ENCODE measurements at places on chromosomes 3 and 15.

- no peak for DNase-seq
Observed at GRCh38 chr3:13557417-13557816, 8.5 kb downstream of the FBLN2 start.

DNA sequence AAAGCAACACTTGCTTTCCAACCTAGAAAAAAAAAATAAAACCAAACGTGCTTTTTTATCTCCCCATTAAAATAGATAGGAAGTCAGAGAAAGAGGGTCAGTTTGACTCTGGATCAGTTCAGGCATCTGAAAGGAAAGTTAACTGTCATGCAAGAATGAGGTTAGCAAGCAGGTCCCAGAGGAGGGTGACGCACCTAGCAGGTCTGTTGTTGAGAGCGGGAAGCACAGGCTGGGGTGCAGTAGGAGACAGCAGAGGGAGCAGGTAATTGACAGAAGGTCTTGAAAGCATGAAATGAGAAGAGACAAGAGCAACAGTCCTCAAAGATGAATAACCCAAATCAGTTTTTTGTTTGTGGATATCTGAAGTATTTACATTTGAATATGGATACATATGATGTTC, 82.5 kb downstream of the ANO10 start:
- DNase-seq: no peak

DNA sequence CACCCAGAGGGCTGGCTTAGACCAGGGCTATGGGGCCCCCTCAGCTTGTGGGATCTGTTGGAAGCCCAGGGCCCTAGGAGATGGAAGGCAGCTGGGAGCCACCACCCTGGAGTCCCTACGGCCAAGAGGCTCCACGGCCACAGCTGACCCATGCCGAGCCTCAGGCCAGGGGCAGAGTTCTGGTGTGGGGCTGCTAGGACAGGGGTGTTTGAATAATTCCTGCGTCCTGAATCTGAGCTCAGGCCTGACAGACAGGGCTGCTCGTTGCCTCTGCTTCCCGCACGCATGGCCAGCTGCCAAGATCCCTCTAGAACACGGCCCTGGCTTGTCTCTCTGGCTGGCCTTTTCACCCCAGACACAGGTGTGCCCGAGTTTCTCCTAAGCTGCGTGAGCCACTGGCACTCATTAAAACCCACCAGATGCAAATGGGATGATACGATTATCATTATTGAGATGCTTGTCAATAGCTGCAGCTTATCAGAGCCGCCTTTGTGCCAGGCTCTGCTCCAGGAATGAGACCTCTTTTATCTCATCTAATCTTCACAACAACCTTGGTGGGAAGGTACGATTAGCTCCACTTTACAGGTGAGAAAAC, 70.2 kb downstream of the EFCAB12 start:
- no peak for DNase-seq

- no peak for DNase-seq
Observed at GRCh38 chr3:4981294-4981664, 2.0 kb downstream of the BHLHE40 start.

DNA sequence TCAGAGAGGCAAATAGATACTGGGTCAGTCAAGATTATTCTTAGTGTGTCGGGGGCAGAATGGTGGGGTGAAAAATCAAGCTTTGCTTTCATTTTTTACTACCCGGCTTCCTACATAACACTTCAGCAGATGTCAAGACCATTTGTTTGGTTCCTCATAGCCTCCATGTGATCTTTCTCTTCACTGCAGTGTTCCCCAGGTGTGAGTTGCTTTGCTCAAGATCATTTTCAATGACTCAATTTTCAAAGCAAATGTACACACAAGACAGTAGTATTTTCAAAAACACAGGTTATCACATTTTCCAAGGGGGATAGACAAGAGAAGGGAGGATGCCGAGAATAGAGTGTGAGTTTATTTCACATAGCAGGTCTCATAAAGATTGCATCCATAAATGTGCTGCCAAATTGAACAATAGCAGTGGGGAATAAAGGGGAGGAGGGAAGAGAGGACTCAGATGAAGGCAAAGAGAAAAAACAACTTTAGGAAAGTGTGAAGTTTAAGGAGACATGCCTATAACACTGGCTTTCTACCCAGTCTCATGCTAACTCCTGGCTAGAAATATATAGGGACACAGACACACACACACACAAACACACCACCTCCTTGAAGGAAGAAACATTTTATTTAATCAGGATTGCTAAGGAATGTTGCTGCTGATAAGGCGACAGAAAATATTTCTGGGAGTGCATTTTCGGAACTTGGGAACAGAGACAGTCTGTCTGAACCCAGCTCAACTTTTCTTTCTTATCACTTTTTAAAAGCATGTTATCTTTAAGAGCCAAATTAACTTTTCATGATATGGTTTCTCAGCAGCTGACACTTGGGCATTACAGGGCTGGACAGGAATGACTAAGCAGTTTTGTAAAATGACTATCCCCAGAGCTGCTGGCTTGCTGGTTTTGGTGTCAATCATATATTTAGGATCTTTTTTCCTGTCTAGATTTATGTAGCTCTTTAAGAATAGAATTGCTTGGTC, 402.4 kb downstream of the RBMS3 start:
- no peak for DNase-seq

- DNase-seq: no peak
Observed at GRCh38 chr3:36680952-36681351, 83.4 kb downstream of the DCLK3 start.

DNA sequence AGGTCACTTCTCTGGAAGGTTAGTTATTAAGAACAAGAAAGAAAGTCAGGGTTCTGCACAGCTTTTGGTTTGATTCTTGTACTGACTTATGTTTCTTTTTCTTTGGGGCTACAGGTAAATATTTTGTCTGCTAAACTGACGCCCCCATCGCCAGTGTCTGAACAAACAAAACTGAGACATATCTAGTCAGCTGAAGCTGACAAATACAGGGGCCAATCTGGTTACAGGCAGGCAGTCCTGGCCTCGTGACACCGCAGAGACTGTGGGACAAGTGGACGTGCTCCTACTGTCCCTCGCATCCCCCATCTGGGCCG, 4.6 kb upstream of the RPL14 start:
- no peak for DNase-seq

DNA sequence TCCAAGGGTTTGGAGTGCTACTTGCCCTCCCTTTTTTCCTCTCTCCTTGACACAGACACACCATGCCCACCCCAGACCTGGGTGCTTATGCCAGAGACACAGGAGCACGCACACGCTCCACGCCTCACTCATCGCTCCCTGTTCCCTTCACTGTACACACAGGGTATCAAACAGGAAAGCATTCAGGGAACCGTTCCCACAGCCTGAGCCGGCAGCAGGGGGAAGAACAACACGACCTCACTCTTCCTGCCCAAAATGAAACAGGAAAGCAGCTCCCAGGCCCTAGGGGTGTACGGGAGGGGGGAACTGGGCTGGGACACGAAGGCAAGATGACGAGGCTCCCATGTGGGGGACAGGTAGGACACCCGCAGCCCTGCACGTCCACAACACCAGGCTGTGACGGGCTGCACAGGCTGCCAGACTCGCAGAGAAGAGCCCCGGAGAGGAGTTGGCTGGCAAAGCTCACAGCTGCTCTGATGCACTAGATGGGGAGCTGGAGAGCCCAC, 11.2 kb downstream of the DLL4 start:
- peak; percentile 72 for DNase-seq

GRCh38 chr3:33882296-33882695, 83.9 kb downstream of the PDCD6IP start:
- DNase-seq: no peak

GRCh38 chr15:71708051-71708429, 102.3 kb upstream of the NR2E3 start:
- DNase-seq: no peak

- DNase-seq: no peak
Observed at GRCh38 chr3:132348531-132348930, 31.3 kb downstream of the ACP3 start.

DNA sequence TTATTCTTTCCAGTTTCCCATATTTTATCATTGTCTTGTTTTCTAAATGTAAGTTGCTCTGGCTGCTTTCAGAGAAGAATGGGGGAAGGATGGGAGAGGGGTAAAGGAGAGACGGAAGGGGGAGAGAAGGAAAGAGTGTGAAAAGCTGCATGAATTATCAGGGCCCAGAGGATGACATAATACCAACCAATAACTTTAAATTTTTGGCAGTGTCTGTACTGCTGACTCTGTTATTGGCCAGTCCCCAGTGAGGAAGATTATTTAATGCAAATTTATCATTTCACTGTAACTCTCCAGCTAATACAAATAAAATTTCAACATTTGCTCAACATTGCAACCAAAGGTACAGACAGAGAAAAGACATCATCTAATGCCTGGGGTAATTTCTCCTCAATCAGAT, 551.7 kb upstream of the CFAP20DC start:
- DNase-seq: no peak

- DNase-seq: no peak
Observed at GRCh38 chr3:52204337-52205073, 6.5 kb downstream of the ALAS1 start.

GRCh38 chr3:117989982-117990381, 1044.7 kb downstream of the IGSF11 start:
- no peak for DNase-seq

DNA sequence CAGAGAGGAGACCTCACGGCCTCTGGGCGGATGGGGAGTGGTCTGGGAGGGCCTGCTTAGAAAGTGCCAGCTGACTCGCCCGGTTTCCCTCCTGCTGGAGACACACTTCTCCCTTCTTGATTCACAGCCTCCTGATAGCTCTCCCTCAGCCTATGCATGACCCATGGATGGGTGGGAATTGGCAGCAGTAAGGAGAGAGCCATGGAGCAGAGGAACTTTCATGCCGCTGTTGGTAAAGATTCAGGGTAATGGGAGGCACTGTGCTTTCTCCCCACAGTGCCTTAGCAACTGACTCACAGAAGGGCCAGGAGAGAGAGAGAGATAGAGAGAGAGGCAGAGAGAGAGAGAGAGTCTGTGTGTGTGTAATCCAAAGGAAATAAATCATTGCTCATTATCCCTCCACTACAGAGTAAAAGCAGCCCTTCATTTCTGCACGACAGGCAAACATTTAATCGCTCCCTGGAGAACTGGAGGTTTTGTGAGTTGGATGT, 82.8 kb downstream of the SEMA5B start:
- no peak for DNase-seq

GRCh38 chr3:56302417-56302816, 165.8 kb downstream of the ERC2 start:
- DNase-seq: no peak

DNA sequence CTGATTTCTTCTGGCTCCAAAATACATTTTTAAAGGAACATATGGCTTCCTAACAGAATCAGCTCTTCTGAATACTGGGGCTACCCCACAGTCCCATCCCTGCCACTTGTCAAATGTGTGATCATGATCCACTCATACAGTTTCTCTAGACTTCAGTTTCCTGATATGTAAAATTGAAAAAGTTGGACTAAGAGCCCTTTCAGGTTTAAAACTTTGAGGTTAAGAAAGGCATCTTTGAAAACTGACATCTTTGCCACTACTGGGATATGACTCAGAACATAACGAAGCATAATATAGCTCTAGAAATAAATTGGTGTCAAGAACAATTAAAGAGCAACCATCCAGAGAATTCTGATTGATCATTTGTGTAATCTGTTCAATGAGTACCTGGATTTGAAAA, 248.3 kb downstream of the IL5RA start:
- no peak for DNase-seq

DNA sequence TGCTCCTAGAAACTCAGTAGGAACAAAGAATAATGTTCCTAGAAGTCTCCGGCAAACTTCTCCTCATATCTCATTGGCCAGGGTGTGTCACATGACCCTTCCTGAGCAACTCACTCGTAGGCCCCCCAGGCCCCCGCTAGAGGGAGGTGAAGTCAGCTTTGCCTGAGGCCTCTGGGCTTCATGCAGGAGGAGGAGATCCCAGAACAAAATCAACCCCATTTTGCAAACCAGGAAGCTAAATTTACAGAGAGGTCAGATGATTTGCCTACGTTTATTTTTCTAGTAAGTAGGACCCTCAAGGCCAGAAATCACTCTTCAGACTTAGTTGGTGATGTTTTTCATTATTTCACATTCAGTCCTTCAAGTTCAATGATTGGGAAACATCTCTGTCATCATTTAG, 99.1 kb downstream of the SSR3 start:
- DNase-seq: no peak

GRCh38 chr15:43370310-43370974, 401 bp downstream of the ZSCAN29 start:
- DNase-seq: peak; percentile 68

- no peak for DNase-seq
Observed at GRCh38 chr15:90015294-90015693, 14.2 kb downstream of the ZNF710 start.

GRCh38 chr3:4976109-4976508, 3.1 kb upstream of the BHLHE40 start:
- no peak for DNase-seq

GRCh38 chr3:151903501-151903991, 30.1 kb downstream of the SUCNR1 start:
- no peak for DNase-seq

- DNase-seq: no peak
Observed at GRCh38 chr15:88652456-88653199, 13.8 kb downstream of the ISG20 start.

- no peak for DNase-seq
Observed at GRCh38 chr15:85282504-85283115, 97.8 kb upstream of the AKAP13 start.

- peak; percentile 59 for DNase-seq
Observed at GRCh38 chr3:50122661-50123391, 32.3 kb upstream of the SEMA3F start.
